ENCODE measurements at places on chromosomes 16 and 17.

DNA sequence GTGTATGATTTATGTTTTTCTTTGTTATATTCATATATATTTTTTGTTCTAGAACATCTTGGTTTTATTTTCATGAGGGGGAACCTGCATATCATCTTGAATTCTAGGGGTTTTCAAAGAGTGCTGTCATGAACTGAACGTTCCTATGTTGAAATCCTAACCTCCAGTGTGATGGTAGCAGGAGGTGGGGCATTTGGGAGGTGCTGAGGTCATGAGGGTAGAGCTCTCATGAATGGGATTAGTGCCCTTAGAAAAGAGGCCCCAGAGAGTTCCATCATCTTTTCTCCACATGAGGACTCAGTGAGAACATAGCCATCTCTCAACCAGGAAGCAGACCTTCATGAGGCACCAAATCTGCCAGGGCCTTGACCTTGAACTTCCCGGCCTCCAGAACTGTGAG, 34.6 kb upstream of the CCDC182 start:
- no peak for DNase-seq

GRCh38 chr17:41648411-41649195, 24.2 kb upstream of the KRT17 start:
- peak; percentile 81 for DNase-seq

GRCh38 chr17:17822616-17823015, 14.2 kb downstream of the SREBF1 start:
- no peak for DNase-seq

GRCh38 chr16:67181346-67181745, 2.4 kb downstream of the MATCAP1 start:
- DNase-seq, result no peak

DNA sequence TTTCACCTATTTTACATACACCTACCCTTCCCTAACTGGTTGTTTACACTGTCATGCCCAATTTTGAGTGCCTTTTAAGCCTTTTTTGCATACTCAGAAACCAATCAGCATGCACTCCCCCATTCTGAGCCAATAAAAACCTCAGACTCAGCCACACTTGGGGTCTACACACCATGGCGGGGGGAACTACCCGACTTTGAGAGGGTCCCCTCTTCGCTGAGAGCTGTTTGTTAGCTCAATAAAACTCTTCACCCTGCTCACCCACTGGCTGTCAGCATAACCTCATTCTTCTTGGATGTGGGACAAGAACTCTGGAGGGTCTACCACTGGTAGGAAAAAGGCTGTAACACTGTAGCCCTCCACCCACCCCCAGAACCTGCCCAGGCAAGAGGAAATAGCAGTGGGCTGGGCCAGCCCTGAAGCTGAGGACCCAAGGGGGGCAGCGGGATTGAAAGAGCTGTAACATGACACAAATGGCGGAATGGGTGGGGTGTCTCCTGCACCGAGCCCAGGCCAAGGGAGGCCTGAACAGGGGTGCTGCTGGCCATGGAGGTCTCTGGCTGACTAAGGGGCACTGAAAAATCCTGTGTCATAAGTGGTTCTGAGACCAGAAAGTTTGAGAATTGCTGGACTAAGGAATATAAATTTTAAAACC, 3.0 kb upstream of the FLYWCH2 start:
- DNase-seq, result no peak

- no peak for DNase-seq
These were observed 23.6 kb downstream of the USP6 start for GRCh38 chr17:5139458-5139732.

- DNase-seq, result no peak
These were observed 51.5 kb upstream of the EMP2 start for GRCh38 chr16:10631886-10632285.

DNA sequence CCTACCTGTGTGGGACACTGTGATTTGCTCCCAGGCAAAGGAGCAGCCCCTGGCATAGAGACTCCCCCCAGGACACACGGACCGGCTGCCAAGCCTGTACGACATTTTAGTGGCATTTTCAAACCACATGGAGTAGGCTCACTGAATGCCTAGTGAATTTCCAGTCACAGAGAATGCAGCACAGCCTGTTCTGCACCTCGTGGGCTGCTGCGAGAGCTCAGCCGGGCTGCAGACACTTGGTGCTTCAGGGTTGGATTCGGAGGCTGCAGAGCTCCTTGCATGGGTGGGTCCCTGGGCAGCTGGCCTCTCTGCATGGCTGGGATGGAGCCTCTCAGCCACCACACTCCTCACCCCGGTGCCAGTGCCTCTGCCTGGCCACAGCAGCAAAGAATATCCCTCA, 51.2 kb upstream of the HNF1B start:
- DNase-seq, result no peak

- DNase-seq, result no peak
These were observed 199.7 kb upstream of the ASIC2 start for GRCh38 chr17:33492731-33493265.

DNA sequence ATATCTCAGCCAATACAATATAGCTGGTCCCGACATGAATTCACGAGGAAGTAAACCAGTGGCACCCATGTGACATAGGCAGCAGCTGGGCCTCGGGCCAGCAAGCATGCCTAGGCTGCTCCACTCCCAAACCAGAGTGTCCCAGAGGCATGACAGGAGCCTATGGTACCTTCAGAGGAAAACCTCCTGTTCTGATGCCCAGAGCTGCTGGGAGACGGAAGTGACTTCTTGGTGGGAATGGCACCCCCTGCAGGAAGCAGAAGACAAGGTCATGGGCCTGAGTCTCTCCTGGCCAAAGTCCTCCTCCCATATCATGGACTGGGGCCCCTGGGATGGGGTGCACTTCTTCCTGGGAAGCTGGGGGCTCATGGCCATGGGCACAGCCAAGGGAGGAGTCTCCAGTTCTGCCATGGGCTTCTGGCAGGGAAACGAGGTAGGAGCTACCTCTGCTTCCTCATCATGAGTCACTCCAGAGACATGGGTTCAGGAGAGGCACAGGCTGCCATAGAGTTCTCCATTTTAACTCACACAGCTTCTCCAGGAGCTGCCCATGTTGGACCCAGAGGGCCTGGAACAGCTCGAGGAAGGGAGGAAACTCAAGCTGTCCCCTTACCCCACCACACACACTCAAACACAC, 13.4 kb downstream of the FBF1 start:
- no peak for DNase-seq
